ENCODE measurements at places on chromosomes 7 and 10.

DNA sequence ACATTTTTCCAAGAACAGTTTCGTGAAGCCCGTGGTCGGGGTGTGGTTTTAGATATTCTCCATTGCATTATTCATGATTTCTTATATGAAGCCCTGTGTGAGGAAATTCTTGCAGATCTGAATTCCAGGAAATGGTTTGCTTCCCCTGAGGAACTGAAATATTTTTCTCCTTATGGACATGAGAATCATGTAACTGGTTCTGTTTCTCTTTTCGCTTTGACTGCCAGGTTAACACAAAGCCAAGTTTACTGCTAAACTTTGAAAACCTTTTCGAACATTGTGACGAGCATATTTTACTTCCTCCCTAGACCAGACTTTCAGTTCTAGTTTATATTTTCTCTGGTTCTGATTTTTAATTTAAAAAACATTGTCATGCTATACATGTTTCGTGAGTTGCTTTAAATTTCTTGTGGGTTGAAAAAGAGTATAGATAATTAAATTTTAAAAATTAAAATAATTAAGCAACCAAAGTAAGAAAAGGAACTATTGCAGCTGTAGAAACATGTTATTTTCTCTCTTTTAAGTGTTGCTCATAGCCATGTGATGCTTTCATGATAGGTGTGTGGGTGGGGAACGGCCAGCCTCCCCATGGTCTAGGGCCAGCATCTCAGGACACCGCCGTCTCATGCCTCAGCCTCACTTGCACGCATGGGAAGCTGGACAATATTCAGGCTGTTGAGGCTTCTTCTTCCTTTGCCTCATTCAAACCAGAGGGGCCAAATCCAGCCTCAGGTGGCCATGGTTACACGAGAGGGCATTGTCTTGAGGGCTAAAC is 97.1 kb downstream of the CREB5 start:
- DNase-seq = no peak

- no peak for DNase-seq
Measured at GRCh38 chr7:87933605-87933952, 472 bp upstream of the ADAM22 start.

- DNase-seq = no peak
Measured at GRCh38 chr7:159048656-159049055, 96.0 kb downstream of the VIPR2 start.

GRCh38 chr10:119401671-119402395 is 140.7 kb downstream of the RGS10 start:
- peak; percentile 76 for DNase-seq

DNA sequence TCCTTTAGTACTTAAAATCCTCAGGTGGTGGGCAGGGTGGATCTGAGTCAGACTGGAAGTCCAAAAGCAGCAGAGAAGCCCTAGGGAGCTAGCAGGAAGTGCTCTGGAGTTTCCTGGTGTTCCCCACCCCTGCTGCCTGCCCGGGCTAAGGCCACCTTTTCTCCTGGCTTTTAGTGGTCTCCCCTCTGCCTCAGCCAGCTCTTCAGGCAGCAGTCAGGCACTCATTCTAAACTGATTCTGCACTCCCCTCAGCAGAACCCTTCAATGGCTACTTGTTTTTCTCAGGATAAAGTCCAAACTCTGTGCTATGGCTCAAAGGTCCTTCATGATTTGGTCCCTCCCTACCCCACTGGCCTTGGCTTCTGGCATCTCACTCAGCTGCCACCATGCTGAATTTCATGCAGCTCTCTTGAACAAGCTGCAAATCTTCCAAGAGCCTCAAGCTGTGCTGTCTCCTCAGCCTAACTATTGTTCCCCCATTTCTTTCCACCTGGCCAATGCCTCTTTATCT is 28.9 kb upstream of the DNMBP start:
- DNase-seq = peak; percentile 72

GRCh38 chr10:79505829-79506228 is 6.5 kb upstream of the EIF5AL1 start:
- no peak for DNase-seq

DNA sequence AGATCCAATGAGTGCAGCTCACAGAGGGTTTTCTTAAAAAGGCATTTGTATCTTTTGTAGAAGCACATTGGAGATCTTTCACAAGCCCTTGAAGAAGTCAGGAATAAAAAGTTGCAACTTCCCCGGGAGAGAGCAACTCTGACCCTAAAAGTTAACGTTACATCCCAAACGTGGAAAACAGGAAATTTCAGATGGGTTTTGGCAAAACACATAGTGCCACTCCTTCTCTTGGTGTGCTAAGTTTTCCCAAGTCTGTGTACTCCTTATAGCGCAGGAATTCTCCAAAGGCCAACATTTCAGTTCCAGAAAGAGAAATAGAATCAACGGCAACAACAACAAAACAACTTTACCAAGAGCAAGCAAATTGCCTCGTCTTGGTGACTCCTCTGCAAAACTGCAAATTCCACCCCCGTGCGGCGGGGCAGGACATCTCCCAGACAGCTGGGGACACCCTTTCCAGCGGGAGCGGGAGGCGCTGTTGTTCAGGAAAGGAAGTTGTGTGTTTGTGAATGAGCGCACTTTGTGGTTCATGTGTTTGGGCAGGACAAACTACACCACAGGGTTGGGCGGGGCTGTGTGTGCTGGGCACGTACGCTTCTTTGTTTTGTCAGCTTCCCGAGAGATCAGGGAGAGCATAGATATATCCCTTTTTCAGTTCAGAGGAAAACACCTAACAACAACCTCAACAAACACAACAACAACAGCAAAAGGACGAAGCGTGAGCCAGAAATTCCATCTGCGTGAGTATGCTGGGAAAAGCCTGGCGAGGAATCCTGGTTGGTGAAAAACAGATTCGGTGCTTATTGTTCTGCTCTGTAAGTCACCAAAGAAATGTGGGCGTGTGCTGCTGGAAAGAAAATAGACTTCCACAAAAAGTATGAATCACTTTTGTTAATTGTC is 294.7 kb upstream of the PITRM1 start:
- DNase-seq = no peak

DNA sequence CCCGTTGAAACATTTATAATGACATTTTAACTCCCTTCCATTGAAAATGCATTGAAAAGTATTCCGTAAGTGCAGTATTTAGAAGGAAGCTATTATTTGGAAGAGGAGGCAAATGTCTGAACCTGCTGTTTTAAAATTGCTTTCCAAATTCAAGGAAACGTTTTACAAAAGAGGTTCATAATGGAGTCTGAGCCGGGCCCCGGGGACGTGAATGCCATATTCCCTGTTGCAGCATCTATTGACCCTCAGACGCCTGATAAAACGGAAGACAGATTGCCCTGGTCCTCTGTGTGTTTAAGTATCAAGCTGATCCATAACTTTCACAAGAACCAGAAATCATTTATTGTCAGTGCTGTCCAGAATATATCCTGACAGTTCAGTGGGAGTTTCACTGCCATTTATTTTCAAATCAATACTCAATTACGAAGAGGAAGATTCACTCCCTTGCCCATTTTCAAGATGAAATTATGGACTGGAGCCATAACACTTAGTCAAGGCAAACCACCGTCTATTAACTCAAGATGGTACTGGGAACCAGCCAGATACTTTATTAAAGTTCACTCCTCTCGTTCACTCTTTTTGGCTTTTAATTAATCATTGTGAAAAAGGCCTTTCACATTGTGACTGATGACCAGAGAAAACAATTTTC is 435.7 kb upstream of the PFKP start:
- DNase-seq = no peak

- DNase-seq = no peak
Measured at GRCh38 chr10:16853201-16853600, 36.0 kb upstream of the RSU1 start.

DNA sequence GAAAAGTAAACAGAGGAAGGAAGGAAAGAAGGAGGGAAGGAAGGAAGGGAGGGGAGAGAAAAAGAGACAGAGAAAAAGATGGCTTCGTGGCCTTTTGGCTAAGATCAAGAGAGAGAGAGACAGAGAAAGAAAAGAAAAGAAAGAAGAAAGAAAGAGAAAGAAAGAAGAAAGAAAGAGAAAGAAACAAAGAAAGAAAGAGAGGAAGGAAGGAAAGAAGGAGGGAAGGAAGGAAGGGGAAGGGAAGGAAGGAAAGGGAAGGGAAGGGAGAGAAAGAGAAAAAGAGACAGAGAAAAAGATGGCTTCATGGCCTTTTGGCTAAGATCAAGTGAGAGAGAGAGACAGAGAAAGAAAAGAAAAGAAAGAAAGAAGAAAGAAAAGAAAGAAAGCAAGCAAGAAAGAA is 91.4 kb downstream of the PRLHR start:
- no peak for DNase-seq

- DNase-seq = no peak
Measured at GRCh38 chr10:19874190-19874589, 58.0 kb downstream of the PLXDC2 start.

GRCh38 chr7:75599244-75599781 is 107.2 kb downstream of the SPDYE5 start:
- DNase-seq = no peak

DNA sequence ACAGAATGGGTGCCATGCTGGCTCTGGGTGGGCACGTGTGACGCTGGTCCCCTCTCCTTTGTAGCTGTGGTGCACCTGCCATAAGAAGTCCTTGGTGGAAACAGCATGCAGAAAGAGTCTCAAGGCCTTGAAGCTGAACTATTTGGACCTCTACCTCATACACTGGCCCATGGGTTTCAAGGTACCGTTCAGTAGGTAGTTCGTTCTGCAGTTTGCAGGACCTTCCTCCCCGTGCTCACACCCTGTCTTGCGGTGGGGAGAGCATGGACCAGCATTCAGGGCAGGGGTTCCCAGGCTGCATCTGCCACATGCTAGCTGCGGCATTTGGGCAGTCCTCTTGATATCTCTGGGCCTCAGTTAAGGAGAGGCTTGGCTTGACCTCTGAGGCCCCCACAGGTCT is 7.3 kb downstream of the AKR1E2 start:
- no peak for DNase-seq
